ENCODE measurements at places on chromosomes 7 and 10.

GRCh38 chr10:120749856-120750566 lies 101.2 kb upstream of the WDR11 start:
- no peak for DNase-seq

DNA sequence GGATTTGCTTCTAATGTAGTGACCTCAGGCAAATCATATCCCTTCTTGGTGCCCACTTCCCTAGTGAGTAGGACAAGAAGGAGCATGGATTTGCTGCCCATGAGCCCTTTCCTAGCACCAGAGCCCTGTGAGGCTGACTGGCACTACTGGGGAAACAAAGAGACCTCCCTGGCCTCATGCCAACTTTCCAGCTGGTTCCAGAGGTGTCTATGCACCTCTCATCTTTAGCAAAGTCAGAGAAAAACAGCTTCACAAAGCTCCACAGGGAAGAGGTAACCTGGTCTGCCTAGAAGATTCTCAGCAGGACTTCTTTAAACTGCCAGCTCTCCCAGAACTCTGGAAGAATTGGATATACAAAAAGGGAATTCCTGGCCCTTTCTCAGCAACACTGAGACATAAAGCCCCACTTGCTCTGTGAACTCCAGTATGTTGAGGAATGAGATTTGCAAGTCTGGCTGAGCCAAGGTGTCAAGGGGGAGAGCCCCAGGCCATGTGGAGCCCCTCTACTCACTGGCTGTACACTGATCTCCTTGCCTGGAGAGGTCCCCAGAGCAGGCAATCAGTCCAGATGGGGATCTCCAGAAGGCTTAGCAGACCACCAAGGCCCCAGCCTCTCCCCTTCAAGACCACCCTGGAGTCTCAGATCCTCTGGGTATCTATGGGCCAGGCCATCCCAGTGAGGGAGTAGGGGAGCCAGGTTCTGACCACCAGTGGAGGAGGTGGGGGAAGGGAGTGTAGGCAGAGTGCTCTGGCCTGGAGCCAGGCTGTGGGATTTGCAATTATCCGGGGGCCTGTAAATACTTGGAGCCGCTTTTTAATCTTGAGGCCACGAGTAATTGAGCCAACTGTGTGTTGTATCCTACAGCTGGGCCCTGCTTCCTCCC lies 24.4 kb upstream of the RBM20 start:
- DNase-seq: no peak

DNA sequence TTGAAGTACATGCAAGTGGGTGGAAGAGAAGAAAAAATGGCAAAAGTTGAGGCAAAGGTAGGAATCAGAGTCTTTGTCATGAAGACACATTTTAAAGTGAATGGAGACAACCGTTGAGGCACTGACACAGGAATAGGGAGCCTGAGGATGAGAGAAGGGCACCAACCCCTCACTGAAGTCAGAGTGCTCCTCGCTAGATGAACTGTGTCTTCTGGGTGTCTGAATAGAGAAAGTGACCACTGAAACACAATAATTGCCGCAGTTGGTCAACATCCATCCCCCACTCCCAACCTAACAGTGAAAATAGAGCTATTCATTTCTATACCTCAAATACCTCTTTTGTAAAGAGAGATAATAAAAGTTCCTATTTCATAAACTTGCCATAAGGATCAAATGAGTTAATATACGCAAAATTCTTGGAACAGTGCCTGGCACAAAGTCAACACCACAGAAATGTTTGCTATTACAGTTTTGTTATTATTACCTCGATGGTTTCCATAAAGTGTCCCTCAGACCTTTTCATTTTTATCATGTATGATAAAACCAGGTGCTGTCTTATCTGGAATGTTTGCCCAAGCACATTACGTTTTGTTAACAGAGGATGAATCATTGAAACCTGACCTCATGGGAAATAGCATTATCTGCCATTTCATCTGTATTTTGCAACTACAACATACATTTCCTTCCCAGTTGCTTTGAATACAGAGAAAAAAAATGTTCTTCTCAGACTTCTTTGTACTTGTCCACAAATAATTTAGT lies 61.8 kb upstream of the SP4 start:
- no peak for DNase-seq

DNA sequence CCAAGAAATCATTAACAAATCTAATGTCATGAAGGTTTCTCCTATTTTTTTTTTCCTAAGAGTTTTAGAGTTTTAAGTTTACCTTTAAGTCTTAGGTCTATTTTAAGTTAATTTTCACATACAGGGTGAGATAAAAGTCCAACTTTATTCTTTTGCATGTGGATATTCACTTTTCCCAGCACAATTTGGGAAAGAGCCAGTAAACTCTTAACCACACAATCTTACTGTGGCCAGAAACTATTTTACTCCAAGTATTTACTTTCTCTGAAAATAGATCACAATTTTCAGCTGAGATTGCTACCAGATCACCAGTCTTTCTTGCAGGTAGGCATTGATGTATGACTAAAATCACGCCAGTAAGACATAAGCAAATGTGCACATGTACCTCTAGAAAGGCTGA lies 728.5 kb downstream of the TNS3 start:
- DNase-seq: no peak

DNA sequence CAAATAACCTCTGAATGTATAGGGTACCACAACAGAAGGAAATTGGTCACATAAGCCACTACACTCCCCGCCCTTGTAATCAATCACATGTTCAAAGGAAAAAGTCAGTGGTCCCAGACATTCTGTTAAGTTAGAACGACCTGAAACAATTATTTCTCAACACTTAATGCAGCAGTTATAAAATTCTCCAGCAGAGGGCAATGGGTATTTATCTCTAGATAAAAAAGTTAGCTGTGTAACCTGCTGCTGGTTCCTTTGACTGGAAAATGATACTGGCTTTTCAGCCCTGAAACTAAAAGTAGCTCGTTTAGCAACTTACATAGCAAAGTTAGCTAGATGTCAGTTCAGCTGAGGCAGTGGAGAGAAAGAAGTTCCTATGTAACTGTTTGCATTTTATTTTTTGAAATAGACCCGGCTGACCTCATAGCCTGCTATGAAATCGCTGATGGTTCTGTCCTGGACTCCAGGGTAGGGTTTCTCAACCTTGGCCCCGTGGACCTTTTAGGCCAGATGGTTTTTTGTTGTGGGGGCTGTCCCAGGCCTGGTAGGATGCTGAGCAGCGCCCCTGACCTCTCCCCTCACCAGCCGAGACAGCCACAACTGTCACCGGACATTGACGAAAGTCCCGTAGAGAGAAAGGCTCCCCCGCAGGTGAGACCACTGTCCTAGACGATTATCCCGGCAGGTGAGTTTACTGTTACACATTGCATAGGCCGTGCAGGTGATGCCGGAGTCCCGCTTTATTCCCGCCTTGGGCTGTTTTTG lies 40.2 kb upstream of the PROSER2 start:
- DNase-seq: no peak

GRCh38 chr7:47778153-47778661 lies 170.1 kb downstream of the PKD1L1 start:
- DNase-seq: no peak

DNA sequence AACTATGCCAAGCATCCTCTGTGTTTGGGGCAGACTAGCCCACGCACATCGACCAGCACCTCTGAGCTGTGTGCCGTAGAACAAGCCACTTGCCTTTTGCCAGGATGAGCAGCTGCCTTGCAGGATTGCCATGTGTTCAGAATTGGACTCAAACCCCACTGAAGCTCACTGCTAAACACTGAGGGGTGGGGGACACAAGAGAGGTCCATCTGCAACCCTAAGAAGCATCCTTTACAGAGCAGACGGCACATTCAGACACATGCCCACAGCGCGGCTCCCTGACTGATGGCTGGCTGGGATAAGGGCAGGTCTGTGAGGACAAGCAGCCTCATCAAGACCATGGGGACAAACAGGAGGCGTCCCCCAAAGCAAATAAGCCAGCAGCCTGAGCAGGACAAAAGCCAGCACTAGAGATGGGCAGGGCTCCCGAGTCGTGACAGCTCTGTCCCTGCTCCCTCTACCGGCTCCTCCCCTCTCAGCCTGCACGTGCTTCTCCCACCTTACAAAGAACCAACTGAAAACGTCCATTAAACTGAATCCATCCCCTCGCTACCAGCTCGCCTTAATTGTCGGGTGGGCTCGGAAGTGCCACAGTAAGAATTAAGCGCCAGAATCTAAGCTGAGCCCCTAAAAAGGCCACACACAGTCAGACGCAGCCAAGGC lies 114.2 kb downstream of the PRKAG2 start:
- no peak for DNase-seq

DNA sequence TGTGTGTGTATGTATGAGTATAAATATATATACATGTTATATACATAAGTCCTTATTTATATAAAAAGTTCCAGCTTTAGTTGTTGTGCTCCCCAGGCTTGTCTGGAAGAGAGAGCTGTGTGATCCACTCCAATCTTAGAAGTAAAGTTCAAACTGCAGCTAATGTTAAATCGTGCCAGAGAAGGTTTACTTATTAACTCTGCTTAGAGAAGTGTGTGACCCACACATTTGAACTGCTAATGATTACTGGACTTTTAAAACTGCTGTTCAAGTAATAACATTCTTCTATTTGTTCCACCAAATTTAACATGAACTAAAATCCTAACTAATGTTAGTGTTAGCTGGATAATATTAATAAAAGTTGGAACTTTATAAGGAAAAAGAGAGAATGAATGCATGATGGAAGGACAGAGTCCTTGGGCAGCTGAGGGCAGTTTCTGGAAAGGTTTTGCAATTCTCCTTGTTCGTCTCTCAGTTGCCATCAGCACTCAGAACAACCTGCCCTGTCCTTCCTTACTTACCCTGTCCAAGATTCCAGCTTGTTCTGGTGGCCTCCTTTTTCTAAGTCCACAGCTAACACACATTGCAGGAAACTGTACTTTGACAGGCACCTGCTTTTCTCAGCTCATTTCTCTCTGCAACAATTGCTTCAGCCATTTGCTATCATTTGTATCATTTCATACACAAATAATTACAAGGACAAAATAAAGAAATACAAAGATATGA lies 162.6 kb downstream of the FAM107B start:
- no peak for DNase-seq

Measured in stimulated activated CD4-positive, alpha-beta T cell treated with anti-CD3 and anti-CD28 coated beads, Interleukin-4, amount 100 ng/mL, for 1 hour (primary cell).